Left renal cortex interstitium (tissue), 4 donors: ENCODE measurements at places on chromosomes 4 and X.

DNA sequence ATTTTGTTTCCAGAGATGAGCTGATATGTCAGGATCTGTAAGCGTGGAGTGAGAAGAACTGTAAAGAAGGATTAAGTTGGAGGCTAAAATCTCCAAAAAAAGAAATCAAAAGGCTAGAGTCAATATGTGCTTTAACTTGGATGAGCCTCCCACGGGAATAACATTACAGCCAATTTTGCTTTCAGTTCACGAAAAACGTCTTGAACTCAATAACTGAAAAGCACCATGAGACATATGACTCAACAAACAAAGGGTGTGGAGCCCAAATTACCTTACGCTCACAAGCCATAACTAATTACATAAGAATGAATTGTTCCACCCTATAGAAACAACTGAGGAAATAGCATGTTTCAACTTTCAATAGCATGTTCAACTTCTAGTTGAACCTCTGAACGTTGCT, 22.3 kb downstream of the TMPRSS11D start:
- no peak for DNase-seq

DNA sequence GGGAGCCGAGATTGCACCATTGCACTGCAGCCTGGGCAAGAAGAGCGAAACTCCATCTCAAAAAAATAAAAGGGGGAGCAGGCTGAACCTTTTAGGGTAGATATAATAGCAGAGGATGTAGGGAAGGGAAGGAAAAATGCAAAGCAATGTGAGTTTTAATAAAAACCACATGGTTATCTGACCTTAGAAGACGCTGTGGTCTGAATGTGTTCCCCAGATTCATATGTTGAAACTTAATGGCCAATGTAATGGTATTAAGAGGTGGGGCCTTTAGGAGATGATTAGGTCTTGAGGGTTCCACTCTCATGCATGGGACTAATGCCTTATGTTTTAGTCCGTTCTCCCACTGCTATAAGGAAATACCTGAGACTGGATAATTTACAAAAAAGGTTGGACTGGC, 114.1 kb upstream of the STX18 start:
- no peak for DNase-seq

DNA sequence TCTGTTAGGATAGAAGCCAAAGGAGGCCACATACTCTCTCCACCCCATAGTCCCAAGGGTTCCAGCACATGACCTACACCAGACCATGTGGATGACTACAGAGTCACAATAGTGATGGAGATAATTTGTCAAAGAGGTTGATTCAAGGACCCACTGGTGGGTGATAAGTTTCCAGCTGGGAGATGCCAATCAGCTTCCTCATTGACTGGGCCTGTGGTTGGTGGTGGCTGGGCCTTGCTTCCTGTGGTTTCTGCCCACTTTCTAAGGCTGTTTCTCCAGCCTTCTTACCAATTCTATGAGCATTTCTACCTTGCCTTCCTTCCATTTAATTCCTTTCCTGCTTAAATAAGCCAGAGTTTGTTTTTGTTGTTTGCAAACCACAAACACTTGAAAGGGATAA, 95.5 kb upstream of the CPEB2 start:
- no peak for DNase-seq

DNA sequence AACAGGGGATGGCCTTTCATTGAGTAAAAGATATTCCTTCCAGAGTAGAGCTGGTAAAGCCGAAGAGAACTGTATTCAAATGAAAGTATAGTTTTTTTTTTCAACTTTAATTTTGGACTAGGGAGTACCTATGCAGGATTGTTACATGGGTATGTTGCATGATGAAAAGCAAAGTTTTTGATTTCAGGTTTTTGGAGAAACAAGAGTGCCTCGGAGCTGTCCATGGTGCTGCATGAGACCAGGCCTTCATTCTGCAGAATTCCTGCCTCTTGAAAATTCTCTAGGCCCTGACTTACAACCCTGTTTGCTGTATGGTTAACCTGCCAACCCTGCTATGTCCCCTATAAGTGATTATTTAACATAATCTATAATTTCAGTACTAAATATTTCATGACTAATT, 1065.7 kb upstream of the FTHL17 start:
- DNase-seq = no peak
